Spinal cord (tissue), 10 donors: ENCODE measurements at places on chromosomes 7 and 10.

DNA sequence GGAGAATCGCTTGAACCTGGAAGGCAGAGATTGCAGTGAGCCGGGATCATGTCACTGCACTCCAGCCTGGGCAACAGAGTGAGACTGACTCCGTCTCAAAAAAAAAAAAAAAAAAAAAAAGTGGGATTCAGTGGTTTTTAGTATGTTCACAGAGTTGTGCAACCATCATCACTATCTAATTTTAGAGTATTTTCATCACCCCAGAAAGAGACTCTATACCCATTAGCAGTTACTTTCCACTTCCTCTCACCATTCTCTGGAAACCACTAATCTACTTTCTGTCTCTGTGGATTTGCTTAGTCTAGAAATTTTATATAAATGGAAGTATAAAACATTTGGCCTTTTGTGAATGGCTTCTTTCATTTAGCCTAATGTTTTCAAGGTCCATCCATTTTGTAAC, 113.4 kb downstream of the ST7 start:
- DNase-seq: no peak

- no peak for DNase-seq
Measured at GRCh38 chr7:25780904-25781303, 371.1 kb upstream of the NFE2L3 start.

GRCh38 chr7:30997316-30997715, 33.6 kb downstream of the GHRHR start:
- no peak for DNase-seq

DNA sequence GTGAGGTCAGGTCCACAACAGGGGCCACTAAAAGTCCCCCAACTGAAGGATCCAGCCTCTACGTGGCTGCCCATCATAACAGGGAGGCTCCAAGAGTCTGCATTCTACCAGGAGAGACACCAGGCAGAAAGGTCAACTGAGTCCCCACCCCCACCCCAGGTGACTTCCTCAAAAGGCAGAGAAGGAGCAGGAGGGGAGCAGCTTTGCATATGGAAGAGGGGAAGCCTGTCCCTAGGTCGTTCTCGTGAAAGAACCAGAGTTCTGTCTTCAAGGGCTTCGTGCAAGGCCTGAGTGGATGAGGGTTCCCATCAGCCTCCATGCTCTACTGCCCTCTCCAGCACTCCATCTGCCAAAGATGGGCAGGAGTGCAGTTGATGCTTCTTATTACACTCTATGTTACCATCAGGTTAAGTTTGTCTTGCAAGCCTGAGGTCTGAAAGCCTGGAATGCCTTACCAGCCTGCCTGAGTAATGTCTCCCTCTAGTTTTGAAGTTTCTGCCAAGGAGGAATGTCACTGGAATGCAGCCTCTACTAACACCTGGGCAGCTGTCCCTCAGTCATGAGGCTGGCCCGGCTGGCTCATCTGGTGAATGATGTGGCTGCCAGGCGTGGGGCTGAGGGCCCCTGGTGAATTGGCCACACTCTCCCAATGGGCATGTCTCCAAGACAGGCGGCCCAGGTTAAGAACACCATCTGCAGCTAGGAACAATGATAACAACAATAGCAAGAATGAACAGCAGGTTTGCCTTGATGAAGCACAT, 54.3 kb upstream of the SMNDC1 start:
- no peak for DNase-seq

DNA sequence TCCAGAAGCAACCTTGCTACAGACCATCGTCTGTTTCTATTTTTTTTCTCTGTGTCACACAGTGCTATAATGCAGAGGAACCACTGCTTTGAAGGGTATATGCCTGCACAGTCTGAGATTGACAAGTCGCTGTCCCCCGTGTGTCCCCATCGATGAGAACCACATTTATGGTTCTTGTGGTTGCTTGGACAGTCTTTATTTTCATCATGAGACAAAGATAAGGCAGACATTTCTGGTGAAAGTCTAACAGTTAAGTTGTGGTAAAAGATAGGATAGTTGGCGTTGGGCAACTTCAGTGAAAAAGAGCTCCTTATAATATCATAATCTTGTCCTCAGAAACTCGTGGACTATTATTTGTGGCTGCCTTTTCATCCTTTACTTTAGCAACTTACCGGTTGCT, 6.3 kb upstream of the AKR1E2 start:
- no peak for DNase-seq

DNA sequence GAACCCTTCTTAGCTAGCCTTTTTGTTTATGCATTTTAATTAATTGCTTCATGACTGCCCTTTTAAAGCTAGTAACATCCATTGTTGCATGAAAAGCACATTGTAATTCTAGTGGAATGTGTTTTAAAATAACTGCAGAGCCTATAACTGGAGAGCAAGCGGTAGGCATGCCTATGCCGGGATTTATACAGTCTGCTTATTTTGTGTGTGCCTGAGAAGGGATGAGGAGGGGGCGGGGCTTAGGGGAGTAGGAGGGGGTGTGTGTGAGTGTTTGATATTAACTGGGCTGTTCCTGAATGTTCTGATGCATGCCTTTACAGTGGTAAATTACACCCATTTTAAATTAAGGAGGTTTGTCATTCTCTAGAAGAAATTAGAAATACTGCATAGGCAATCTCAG, 208.1 kb downstream of the TCF7L2 start:
- DNase-seq: no peak

GRCh38 chr10:4048236-4048864, 263.3 kb upstream of the KLF6 start:
- DNase-seq: no peak

GRCh38 chr7:1542841-1543747, 12.6 kb downstream of the MAFK start:
- DNase-seq: no peak

- DNase-seq: no peak
Measured at GRCh38 chr7:19989906-19990305, 216.5 kb upstream of the TMEM196 start.

- no peak for DNase-seq
Measured at GRCh38 chr10:69721690-69722310, 79.9 kb upstream of the COL13A1 start.

DNA sequence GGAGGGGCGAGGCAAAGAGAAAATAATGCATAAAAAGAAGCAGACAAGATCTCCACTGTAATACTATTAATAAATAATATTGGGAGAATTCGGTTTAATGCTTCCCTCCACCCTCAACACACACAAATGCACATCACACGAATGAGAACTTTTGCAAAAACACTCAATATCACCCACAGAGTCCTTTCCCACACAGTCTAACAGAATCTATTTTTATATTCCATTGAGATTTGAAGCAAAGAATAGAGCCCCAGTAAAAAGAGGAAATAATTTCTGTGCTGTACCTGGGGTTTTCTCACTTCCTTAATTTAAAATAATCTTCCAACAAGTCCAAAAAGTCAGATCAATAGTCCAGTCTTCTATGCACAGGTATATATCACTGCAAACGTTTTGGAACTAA, 17.0 kb downstream of the PIK3AP1 start:
- no peak for DNase-seq

GRCh38 chr7:31735991-31736982, 49.3 kb downstream of the PPP1R17 start:
- DNase-seq: peak; percentile 87

- DNase-seq: peak; percentile 95
Measured at GRCh38 chr10:68332259-68333057, at the start of gene PBLD. TSS of gene PBLD (minus strand) at chr10:68332928. CDS start at chr10:68306844, 26,084 bp downstream.

GRCh38 chr7:42967391-42967790, 35.2 kb downstream of the MRPL32 start:
- no peak for DNase-seq

GRCh38 chr7:114086914-114087652, 168.3 kb upstream of the PPP1R3A start:
- no peak for DNase-seq

DNA sequence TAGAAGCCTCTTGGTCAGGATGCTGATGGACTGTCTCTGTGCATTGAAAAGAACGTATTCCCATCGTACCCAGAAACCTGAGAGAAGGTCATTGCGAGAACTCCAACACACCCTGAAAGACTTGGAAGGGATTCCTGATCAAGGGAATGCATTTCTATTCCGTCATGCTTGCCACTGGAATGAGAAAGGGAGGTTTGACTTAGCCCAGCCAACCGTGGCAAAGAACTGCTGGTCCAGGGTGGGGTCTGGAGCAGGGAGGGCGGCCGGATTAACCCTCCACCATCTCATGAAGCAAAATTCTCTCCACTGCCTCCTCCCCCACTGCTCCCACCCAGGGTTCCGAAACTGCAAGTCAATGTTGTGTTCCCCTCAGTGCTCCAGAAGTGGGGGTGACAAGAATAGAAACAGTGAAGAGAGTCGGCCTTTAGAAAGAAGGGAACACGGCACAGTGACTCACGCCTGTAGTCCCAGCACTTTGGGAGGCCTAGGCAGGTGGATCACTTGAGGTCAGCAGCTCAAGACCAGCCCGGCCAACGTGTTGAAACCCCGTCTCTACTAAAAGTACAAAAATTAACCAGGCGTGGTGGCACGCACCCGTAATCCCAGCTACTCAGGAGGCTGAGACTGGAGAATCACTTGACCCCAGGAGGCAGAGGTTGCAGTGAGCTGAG, 137.5 kb upstream of the MGMT start:
- DNase-seq: no peak

DNA sequence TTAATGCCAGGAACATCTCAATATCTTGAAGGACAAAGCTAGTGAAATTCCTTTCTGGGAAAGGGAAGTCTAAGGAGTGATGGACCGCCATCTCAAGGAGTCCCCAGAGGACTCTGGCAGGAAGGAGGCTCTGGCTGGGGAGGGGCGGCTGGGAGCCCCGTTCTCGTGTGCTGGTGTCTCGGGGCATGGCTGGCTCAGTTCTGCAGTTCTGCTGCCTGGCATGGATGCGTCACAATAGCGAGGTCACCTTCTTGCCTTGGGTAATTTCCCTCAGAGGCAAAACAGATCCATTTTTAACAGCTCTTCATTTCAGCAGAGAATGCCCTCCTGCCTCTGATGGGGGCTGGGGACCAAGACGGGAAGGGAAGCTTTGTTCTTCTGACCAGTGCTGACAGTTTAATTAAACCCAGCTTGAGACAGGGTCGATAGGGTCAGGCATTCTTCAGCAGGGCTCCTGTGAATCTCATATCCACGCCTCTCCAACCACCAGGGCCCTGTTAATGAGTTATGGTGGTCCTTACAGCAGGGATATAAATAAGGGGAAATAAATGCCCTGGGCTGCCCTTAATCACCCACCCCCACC, 35.7 kb downstream of the SLIT1 start:
- no peak for DNase-seq

GRCh38 chr10:28374036-28374435, 71.2 kb upstream of the MPP7 start:
- no peak for DNase-seq

DNA sequence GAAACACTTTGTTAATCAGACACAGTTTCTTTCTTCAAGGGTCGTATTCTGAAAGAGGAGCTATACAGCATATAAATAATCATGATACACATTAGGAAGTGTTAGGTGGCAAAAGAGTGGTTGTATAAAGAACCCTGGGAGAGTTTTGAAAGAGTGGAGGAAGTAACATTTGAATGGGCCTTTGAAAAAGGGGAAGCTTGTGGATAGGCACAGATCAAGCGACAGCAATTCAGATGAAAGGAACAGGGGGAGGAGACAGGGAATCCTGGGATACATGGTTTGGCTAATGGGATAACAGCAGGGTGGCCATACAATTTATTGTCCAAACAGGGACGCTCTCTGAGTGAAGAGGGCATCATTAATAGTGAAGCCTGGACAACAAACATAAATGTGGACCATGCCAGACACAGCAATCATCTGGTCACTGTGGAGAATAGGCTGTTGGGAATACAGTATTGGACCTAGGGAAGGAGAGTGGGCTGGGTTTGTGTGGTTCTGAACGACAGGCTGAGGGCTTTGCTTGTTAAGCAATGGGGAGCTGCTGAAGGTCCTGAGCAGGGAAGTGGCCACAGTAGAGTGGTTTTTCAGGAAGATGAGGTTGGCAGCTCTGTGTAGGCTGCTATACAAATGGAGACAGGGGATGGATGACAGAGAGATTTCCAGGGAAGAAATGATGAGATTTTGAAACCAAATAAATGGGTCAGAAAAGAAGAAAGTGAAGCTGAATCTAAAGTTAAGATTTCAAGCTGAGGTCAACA, 75.9 kb downstream of the ICA1 start:
- no peak for DNase-seq

DNA sequence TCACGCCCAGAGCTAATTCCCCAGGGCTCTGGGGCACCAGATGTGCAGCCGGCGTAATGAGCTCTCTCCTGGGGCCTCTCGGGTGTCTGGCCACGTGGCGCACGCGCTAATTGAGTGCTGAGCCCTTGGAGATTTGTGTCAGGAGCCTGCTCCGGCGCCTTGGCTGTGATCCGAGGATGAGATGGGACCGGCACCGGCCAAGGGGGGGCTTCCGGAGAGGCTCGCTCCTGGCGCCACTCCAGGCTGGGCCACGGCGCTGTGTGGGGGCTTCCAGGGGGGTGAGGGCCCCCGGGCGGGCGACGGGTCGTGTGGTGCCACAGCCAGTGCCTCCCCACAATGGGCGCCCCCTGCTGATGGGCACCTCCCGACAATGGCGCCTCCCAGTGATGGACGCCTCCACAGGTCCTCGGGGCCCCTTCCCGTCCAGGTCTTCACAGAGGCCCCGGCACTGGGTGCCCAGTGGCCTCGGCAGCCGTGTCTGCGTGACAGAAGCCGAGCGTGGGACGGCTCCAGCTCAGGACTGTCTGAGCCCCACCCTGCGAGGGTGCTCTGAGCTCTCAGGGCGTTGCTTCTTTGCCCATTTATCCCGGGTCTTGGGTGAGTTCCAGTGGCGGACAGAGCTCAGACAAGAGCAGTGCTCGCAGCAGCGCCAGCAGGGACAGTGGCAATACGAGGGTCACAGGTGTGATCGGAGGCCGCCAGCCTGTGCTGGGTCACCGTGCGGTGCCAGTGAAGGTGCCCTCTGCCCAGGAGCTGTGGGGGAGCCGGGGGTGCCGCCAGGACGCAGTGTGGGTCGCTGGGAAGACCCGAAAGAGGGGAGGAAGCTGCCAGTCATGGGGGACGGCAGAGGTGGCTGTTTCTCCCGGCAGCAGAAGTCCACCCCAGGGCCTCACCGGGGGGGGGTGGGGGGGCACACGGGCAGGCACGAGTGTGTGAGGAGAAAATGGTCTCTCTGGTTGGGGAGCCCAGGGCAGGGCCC, 8.2 kb upstream of the NKX6-2 start:
- DNase-seq: no peak

DNA sequence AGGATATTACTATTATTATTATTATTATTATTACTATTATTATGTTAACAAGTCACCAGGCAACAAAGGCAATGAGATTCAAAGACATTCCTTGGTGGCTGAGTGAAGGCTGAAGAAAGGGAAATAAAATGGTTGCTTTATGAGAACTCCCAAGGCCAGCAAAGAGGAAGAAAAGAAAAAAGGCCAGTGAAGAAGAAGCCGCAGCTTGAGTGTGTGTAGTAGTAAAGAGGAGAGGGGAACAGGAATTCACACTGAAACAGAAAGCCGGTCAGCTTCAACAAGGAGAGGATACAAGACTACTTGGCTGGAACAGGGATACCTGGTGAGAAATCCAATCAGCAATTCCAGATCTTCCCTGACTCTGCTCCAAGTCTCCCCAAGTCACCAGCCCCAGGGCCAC, 42.4 kb downstream of the PLXNA4 start:
- DNase-seq: no peak
